ENCODE measurements at places on chromosomes 6 and 20.

GRCh38 chr20:62710221-62710885 lies 1.7 kb downstream of the NTSR1 start:
- no peak for DNase-seq

GRCh38 chr6:10405513-10405900 lies 9.4 kb downstream of the TFAP2A start:
- DNase-seq, result no peak

- DNase-seq, result peak; percentile 35
These were observed 139.1 kb downstream of the KIF16B start for GRCh38 chr20:16434062-16434664.

DNA sequence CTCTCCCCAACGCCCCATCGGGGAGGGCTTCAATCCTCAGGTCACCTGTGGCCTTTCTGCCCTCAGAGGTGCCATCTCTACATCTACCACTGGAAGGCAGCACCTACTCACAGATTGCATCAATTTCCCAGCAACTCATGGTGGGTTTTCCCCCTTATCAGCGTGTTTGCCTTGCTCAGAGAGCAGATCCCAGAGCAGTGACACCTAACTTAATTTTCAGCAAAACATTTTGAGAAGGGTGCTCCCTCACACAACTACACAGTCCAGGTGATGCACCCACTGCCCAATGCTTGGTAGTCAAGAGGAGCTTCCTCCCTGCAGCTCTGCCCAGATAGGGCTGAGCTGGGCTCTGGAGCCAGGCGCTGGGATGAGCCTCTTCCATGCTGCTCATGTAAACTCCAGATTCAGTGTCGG lies 48.2 kb downstream of the PLG start:
- DNase-seq, result no peak

GRCh38 chr6:33683051-33683571 lies 28.4 kb downstream of the UQCC2 start:
- no peak for DNase-seq

DNA sequence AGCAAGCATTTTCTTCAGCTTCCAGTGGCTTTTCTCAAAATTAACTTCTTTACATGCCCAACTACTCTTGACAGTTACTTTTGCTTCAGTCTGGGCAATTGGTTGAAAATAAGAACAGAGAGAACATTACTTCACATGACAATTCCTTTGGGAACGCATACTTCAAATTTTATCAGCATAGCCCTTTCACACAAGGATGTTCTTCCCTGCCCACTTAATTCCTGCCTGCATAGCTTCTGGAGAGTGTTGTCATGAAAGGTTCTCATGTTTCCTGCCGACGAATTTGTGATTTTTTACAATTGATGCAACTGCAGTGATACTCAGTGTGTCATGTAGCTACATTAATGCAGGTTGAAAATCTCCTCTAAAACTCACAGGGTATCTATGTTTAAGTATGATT lies 22.0 kb upstream of the SNRNP48 start:
- DNase-seq, result no peak

- no peak for DNase-seq
These were observed 109.3 kb upstream of the EYA4 start for GRCh38 chr6:133131621-133132465.

DNA sequence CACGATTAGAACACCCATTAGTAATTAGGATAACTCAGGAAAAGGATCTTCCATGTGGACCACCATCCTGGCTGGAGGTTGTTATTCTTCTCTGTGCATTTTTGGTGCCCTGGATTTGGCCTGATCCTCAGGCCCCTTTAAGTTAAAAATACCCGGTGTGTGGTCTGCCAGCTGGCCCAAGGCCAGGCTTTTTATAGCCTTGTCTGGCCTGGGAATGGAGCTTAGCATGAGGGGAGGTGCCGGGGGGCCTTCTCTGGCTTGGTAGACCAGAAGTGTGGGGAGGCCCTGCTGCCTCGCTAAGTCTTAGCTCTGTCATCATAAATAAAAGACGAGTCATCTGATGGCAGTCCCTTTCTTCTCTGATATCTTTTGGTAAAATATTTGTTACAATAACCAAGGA lies 71.4 kb downstream of the ARID1B start:
- DNase-seq, result peak; percentile 32

- DNase-seq, result no peak
These were observed 16.6 kb upstream of the FBXO9 start for GRCh38 chr6:53048431-53049195.

DNA sequence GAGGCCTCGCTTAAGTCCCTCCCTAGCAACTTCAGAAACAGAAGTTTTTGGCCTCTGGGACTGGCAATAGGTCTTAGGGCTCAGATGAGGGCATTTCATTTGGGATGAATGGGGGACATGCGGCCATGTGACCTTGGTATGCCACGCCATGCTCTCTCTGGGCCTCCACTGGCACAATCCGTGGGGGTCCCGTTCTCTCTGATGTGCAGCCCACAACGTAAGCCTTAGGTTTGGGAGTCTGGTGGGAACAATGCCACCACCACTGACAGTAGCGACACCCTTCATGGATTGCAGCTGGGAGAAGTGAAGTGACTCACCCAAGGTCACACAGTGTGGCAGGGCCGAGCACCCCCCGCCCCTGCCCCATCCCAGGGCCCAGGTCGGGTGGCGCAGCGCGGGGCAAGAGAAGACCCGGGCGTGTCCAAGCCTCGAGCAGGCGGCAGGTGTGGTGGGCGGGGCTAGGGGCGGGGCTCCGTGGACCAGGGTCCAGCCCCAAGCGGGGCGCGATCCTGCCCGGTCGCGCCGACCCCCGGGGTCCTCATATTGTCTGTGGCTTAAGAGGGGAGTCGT lies 864 bp upstream of the CEBPB start:
- DNase-seq, result no peak

- no peak for DNase-seq
These were observed 12.9 kb upstream of the WFDC2 start for GRCh38 chr20:45456632-45457031.

DNA sequence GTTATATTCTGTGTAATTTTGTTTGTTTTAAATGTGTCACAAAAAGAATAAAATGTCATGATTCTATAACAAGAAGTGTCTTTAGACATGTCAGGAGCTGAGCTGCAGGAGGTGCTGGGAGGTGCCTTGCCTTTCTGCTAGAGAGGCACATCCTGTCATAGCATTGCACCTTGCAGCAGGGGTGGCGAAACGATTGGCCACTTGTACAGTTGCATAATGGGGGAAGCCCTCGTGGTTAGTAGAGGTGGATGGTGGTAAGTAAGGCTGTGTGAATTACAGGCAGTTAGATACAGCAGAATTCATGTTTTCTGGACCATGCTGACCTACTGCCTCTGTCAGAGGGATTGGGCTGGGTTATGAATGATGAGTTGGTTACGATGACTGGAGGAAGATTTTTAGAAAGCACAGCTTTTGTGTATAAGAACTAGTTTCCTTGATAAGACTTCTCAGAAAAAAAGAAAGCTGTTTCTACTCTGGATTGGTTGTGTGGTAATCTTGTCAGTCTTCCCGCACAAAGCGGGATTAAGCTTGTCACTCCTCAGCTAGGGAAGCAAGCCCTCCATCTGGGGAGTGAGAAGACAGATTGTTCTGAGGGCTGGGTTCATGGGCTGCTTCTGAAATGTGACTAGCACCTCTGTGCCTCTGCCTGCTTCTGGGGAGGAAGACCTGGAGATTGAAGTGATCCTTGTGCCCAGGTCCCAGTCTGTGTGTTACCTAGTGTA lies 74.9 kb downstream of the FOXO3 start:
- DNase-seq, result no peak

DNA sequence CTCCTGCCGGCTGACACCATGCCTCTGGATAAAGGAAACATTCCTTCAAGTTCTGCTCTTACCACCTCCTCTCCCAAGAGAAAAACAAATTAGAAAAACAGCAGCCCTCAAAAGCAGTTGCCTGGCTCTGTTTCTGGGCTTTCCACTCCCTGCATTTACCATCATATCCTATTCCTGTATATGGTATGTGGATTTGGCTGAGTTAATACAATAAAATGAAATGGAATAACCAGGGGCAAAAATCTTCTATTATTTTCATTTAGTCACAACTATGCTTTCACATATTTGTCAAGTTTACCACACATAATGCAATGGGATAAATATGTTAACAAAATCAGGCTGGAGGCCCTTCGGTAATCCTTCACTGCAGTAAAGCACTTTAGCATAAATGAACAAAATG lies 34.3 kb downstream of the COL12A1 start:
- DNase-seq, result no peak

DNA sequence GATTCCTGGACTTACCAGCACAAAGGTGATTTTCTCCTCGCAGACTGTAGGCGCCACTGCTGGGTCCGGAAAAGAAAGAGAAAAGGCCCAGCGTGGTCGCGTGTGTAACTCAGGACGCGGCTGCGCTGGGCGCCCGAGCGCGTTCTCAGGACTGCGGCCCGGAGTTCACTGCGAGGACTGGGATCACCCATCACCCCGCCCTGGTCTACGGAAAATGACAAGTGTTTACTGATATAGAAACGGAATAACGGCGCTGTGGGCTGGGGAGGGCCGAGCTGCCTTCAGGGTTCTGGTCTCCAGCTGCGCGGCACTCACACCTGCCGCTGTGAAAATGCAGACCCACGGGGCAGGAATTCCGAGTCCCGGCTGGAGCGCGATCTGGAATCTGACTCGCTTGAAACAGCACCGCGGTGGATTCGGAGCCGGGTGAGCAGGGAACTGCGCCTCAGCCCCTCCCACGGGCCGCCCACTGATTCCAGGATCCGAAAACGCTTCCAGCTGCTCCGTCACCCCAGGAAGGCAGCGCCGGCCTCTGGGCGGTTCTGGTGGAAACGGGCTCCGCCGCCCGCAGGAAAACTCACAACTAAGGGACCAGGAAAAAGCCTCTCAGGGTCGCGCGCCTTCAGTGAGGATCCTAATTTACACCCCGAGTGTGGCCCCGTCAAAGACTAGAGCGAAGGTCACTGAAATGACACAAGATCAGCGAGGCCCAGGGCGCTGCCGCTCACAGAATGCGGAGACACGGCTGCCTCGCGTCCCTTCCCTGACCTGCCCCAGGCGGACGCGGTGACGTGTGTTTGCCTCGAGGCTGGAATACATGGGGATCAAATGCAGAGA lies 34.5 kb downstream of the HLA-A start:
- DNase-seq, result peak; percentile 78

DNA sequence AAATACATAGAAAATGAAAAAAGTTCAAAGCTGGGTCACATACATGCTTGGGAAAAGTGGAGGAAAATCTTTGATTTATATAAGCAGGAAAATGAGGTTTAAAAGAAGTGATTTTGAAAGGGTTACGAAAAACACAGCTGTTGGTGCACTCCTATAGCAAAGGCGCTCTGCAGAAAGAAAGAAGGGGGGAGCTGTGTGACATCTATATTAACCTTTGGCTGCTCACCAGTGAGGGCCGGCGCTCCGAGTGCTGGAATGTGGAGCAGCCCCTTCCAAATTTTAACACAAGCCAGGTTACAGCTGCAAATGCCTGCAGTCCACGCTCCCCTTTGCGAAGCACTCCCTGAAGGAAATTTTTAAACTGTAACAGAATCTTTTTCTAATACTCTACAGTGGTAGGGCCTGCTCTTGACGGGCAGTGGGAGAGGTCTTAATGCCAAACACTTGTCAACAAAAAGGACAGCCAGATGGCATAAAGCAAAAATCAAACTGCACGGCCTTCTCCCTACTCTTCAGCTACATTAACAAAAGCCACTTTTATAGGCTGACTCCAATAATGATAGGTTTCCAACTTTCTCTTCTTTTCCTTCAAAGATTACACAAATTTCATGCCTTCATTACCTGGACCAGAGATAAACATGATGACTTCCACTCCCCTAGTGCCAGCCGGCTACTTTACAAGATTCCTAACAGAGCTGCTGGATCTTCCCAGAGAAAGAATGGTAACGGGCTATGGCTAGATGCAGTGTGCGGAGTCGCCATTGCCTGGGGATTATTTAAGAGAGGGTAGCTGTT lies 4.8 kb downstream of the BMP7 start:
- DNase-seq, result no peak

GRCh38 chr20:13289031-13289430 lies 68.0 kb downstream of the ISM1 start:
- DNase-seq, result no peak

GRCh38 chr20:44730441-44730840 lies 15.2 kb upstream of the KCNK15 start:
- DNase-seq, result no peak

- no peak for DNase-seq
These were observed 10.9 kb downstream of the SPATS1 start for GRCh38 chr6:44353336-44353735.

GRCh38 chr20:13877793-13878192 lies 93.0 kb downstream of the NDUFAF5 start:
- no peak for DNase-seq

GRCh38 chr6:41098366-41098765 lies 25.6 kb downstream of the NFYA start:
- DNase-seq, result no peak

GRCh38 chr20:31523361-31524283 lies 9.4 kb downstream of the HM13 start:
- DNase-seq, result no peak

DNA sequence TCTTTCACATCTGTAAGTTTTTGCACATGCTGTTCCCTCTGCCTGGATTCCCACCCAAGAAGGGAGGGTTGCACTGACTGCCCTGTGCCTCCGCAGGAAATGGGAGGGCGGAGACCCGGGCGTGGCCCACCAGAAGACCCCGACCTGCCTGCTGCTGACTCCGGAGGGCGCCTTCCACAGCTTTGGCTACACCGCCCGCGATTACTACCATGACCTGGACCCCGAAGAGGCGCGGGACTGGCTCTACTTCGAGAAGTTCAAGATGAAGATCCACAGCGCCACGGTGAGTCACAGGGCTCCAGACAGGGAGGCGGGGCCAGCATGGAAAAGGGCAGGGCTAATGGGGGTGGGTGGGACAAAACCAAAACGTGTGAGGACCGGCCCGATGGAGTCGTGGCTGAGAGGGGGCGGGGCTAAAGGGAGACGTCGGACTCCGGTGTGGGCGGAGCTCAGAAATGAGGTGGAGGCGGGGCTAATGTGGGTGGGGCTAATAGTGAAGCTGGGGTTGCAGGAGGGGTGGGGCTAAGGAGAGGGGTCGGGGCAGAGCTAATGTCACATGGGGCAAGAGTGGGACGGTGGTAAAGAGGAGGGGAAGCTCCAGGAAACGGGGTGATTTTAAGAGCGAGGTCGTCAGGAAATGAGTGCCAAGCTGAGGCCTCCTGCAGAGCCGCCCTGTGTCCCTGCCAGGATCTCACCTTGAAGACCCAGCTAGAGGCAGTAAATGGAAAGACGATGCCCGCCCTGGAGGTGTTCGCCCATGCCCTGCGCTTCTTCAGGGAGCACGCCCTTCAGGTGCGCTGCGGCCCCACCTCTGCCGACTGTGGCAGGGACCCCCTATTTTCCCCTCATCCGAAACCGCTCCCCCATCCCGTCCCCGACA lies 12.6 kb downstream of the HSPA12B start:
- DNase-seq, result peak; percentile 86

DNA sequence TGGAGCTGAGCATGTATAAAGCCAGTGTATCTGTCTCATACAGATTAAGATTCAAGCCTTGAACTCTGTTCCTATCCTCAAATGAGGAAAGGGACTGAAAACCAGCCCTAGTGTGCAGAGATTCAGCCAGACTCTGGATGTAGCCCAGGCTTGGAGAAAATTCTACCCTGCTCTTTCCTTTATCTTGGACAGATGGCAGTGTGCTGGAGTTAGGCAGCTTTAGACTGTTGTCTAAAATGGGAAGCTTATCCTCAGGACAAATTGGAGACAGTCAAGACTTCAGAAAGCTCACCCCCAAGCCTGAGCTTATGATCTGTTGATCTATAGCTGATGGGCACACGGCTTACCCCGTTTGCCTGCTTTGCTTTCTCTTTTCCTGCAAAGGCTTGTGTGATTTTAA lies 1057.6 kb downstream of the KIF16B start:
- DNase-seq, result no peak

GRCh38 chr6:139181236-139181635 lies 46.4 kb downstream of the HECA start:
- DNase-seq, result no peak
